ENCODE measurements at places on chromosomes 11 and 22. TPM values are rescaled to one million over a fixed set of nuclear protein-coding genes. Genes with fewer than 3 reads are reported as not detected.

- DNase-seq: no peak
Measured at GRCh38 chr11:68535098-68535497, 74.5 kb downstream of the PPP6R3 start.

POU2AF3 gene
- 9.2 TPM for polyA plus RNA-seq

IL10RA gene
- 2.2 TPM for polyA plus RNA-seq

PVALB gene
- polyA plus RNA-seq: 5.1 TPM

Data from left renal cortex interstitium (tissue), 4 donors.